ENCODE measurements at places on chromosomes 7 and 10.

GRCh38 chr7:128010391-128011127 lies 20.7 kb downstream of the LRRC4 start:
- H3K36me3 ChIP-seq: no peaks in the 10 kb centered on the region
- no peak overlapping the region for H3K27ac ChIP-seq
- peaks cover 66% of the 10 kb centered on the region for H3K4me1 ChIP-seq
- peaks cover 8% of the 10 kb centered on the region for H3K27me3 ChIP-seq

GRCh38 chr7:133275446-133276095 lies 22.7 kb downstream of the EXOC4 start:
- H3K36me3 ChIP-seq: peaks cover 7% of the 10 kb centered on the region
- H3K27ac ChIP-seq: no peak overlapping the region
- no peak for DNase-seq
- H3K27me3 ChIP-seq: no peaks in the 10 kb centered on the region
- no peak overlapping the region for H3K4me3 ChIP-seq
- H3K4me1 ChIP-seq: peaks cover 4% of the 10 kb centered on the region

GRCh38 chr7:38753347-38753746 lies 122.2 kb upstream of the AMPH start:
- H3K36me3 ChIP-seq: no peaks in the 10 kb centered on the region
- H3K4me3 ChIP-seq: no peak overlapping the region
- H3K4me1 ChIP-seq: no peaks in the 10 kb centered on the region
- H3K27ac ChIP-seq: no peak overlapping the region

DNA sequence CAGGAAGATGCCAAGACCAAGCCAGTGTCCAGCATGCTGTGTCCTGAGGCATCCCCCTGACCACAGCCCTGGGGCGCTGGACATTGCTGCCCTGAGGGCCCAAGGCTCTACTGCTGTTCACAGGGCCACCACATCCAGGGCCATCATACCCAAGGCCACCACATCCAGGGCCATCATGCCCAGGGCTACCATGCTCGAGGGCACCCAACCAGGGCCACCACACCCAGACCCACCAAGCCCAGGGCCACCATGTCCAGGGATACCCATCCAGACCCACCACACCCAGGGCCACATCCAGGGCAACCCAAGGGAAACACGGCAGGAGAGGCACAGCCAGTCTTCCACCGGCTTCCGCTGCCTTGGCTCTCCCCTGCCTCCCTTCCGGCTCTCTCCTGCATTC lies 17.1 kb downstream of the STK32C start:
- H3K36me3 ChIP-seq: peaks cover 23% of the 10 kb centered on the region
- H3K27ac ChIP-seq: no peak overlapping the region
- DNase-seq: no peak

DNA sequence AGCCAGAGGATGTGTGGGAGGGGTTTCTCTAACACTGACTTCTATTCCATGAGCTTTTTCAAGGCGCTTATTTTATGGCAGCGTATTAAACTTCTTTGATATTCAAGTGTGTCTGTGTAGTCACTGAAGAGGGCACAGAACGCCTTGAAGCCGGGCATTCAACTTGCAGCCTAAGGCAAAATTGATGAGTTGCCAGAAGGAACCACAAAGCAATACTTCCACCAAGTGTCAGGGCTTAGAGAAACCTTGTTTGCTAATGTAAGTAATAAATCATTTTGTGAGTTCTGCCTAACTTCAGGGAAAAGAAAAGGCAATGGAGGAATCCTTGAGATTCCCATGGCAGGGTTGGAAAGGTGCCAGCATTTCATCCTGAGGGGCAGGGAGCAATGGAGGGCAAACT lies 163.8 kb downstream of the LCOR start:
- H3K27ac ChIP-seq: no peak overlapping the region
- no peak for DNase-seq
- no peak overlapping the region for H3K4me3 ChIP-seq
- H3K36me3 ChIP-seq: no peaks in the 10 kb centered on the region
- peaks cover 4% of the 10 kb centered on the region for H3K4me1 ChIP-seq

- no peak overlapping the region for H3K4me3 ChIP-seq
- DNase-seq: no peak
- H3K27me3 ChIP-seq: no peaks in the 10 kb centered on the region
- peaks cover 13% of the 10 kb centered on the region for H3K4me1 ChIP-seq
- peaks cover 4% of the 10 kb centered on the region for H3K36me3 ChIP-seq
These were observed 56.3 kb downstream of the CACUL1 start for GRCh38 chr10:118698421-118698820.

GRCh38 chr10:2925631-2926030 lies 141.7 kb upstream of the PFKP start:
- no peak for DNase-seq
- peaks cover 37% of the 10 kb centered on the region for H3K4me1 ChIP-seq
- peaks cover 9% of the 10 kb centered on the region for H3K27me3 ChIP-seq
- H3K36me3 ChIP-seq: peaks cover 5% of the 10 kb centered on the region
- H3K27ac ChIP-seq: no peak overlapping the region
- no peak overlapping the region for H3K4me3 ChIP-seq

- H3K27ac ChIP-seq: no peak overlapping the region
- no peaks in the 10 kb centered on the region for H3K36me3 ChIP-seq
- H3K4me3 ChIP-seq: no peak overlapping the region
- no peaks in the 10 kb centered on the region for H3K27me3 ChIP-seq
- DNase-seq: no peak
These were observed 146.8 kb downstream of the PKD1L1 start for GRCh38 chr7:47801423-47801822.

DNA sequence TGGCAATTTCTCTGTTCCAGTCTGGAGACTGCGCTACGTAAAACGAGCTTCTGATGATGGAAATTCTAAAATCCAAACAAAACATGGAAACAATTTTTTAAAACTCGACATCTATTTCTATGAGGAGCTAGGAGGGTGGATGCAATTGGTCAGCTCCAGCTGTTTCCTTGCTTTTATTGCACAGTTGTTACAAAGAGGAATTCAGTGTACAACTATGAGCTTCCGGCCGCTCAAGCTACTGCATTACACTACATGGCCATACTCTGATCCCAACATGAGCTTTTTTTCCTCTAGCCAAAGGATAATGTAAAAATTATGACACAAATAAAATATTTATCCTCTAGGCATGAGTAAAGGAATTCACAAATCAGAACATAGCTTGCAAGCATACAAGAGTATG lies 403.1 kb upstream of the C7orf33 start:
- H3K36me3 ChIP-seq: no peaks in the 10 kb centered on the region
- H3K4me1 ChIP-seq: no peaks in the 10 kb centered on the region
- no peak overlapping the region for H3K27ac ChIP-seq
- no peak overlapping the region for H3K4me3 ChIP-seq
- no peak for DNase-seq
- H3K27me3 ChIP-seq: no peaks in the 10 kb centered on the region

- H3K4me1 ChIP-seq: peaks cover 39% of the 10 kb centered on the region
- H3K4me3 ChIP-seq: no peak overlapping the region
- H3K27me3 ChIP-seq: peaks cover 13% of the 10 kb centered on the region
- no peak for DNase-seq
- H3K36me3 ChIP-seq: no peaks in the 10 kb centered on the region
These were observed 69.7 kb upstream of the AQP1 start for GRCh38 chr7:30841801-30842541.

DNA sequence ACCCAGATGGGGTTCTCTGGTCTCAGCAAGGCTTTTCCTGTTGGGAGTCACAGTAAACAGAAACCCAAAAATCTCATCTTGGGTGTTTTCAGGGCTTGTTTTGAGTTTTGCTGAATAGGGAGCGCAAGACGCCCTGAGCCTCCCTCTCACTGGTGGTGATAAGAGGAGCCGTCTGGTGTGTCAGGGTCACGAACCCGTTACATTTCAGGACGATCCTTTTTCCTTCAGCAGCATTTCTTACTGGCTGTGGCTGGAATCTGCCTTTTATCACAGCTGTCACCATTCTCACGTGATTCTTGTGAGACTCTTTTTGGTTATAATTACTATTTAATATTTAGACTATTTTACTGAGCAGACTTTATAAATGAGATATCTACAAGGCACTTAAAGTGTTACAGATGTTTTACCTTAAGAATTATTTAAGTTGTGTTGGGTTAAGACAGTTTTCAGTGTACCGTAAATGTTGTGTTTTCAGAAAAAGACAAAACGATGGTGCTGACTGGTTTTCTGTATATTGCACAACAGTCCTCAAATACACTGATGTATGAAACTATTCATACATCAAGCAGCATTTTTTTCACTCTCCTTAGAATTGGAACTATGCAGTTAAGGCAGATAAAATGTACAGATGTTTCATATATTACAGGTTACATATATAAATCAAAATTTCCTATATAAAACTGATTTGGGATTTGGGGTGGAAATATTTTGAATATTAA lies 2.2 kb upstream of the GET4 start:
- peaks cover 5% of the 10 kb centered on the region for H3K36me3 ChIP-seq
- no peak for DNase-seq
- H3K27me3 ChIP-seq: peaks cover 18% of the 10 kb centered on the region
- H3K27ac ChIP-seq: peak overlapping the region; percentile 91

DNA sequence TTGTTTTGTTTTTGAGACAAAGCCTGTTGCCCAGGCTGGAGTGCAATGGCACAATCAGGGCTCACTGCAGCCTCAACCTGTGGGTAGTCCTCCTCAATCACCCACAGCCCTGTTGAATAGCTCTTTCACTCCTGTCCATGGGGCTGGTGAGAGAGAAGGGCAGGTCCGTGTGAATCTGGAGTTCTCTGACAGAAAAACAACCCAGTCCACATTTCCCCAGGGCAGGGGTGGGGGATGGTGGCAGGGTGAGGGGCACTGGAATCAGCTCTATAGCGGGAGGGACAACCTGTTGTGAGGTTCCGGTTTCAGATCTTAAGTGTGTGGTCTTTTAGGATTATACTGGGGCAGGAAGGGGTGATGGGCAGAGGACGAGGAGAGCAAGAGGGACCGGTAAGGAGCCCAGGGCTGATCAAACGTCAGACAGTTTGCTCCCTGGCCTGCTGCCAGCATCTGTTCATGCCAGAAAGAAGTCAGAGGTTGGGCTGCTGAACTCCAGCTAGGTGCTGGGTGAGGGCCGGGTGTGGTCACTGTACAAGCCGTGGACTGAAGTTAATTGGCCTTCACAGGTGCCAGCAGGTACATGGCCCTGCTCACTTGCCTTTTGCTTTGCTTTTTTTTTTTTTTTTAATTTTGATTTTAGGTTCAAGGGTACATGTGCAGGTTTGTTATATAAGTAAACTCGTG lies 33.2 kb upstream of the MKRN1 start:
- peak; percentile 34 for DNase-seq
- peaks cover 9% of the 10 kb centered on the region for H3K4me1 ChIP-seq
- peaks cover 4% of the 10 kb centered on the region for H3K27me3 ChIP-seq
- no peak overlapping the region for H3K4me3 ChIP-seq
- H3K36me3 ChIP-seq: no peaks in the 10 kb centered on the region
- H3K27ac ChIP-seq: peak overlapping the region; percentile 64

DNA sequence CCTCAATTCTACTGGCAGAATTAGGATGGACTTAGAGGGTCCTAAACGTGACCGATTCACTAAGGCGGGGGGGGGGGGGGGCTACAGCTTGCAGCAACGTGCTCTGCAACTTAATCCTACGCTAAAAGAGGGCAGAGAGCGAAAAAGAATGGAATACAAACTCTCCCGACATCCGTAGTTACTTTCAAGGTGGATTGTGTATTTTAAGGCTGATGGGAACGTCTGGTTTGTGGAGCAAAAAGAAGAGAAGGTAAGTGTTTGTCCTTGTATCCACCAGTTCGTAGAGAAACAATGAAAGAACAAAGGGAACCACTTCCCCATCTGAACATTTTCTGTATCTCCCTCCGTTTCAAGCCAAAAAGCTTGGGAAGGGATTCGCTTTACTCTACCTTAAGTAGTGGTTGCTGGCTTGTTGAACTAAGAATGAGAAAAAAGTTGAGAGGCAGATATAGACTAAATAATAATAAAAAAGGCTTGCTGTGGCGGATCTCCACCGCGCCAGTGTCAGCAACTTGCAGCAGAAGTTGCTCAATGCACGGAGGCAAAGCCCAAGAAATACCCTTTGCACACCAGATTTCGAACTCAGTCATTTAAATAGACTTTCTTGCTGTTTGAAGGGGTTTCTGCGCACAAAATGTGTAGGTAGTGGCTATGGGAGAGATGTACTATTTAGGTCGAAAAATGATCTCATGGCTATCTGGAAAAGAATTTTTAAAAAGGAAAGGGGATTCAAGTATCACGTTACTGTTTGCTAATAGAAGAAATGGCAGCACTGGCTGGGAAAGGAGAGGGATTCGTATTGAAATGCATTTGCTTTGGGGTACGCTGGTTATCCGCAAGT lies 736 bp downstream of the SKIDA1 start:
- no peaks in the 10 kb centered on the region for H3K36me3 ChIP-seq
- H3K27me3 ChIP-seq: peaks cover 19% of the 10 kb centered on the region
- peak overlapping the region; percentile 92 for H3K4me3 ChIP-seq
- no peak for DNase-seq
- peak overlapping the region; percentile 90 for H3K27ac ChIP-seq
- peaks cover 40% of the 10 kb centered on the region for H3K4me1 ChIP-seq

DNA sequence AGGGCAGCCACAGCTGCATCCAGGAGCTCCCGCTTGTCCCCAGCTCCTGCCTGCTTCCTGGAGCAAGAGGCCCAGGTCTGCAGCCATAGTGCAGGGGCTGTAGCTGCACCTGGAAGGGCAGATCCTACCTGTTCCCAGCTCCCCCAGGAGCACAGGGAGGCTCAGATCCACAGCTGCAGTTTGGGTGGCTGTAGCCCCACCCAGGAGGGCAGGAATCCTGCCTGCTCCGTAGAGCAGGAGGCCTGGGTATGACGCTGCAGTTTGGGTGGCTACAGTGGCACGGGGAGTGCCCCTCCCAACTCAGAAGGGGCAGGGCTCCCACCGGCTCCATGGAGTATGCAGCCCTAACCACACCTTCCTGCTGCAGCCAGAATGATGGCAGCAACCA lies 26.7 kb upstream of the CDCA7L start:
- H3K27ac ChIP-seq: no peak overlapping the region
- no peaks in the 10 kb centered on the region for H3K27me3 ChIP-seq
- DNase-seq: no peak
- H3K36me3 ChIP-seq: no peaks in the 10 kb centered on the region
- H3K4me1 ChIP-seq: no peaks in the 10 kb centered on the region

GRCh38 chr7:55113760-55114540 lies 95.1 kb downstream of the EGFR start:
- DNase-seq: no peak
- no peak overlapping the region for H3K4me3 ChIP-seq
- H3K27me3 ChIP-seq: peaks cover 4% of the 10 kb centered on the region
- no peaks in the 10 kb centered on the region for H3K36me3 ChIP-seq
- no peak overlapping the region for H3K27ac ChIP-seq

- H3K4me3 ChIP-seq: no peak overlapping the region
- peaks cover 7% of the 10 kb centered on the region for H3K36me3 ChIP-seq
- no peak overlapping the region for H3K27ac ChIP-seq
- no peaks in the 10 kb centered on the region for H3K27me3 ChIP-seq
- DNase-seq: no peak
- no peaks in the 10 kb centered on the region for H3K4me1 ChIP-seq
These were observed 18.2 kb downstream of the DNAJC12 start for GRCh38 chr10:67819768-67820204.

GRCh38 chr10:91416339-91416855 lies 6.3 kb downstream of the HECTD2 start:
- H3K36me3 ChIP-seq: no peaks in the 10 kb centered on the region
- H3K27me3 ChIP-seq: peaks cover 2% of the 10 kb centered on the region
- no peak for DNase-seq
- H3K27ac ChIP-seq: no peak overlapping the region
- peaks cover 11% of the 10 kb centered on the region for H3K4me1 ChIP-seq

GRCh38 chr10:124653811-124654651 lies 90.1 kb downstream of the FAM53B start:
- no peak overlapping the region for H3K4me3 ChIP-seq
- H3K27ac ChIP-seq: no peak overlapping the region
- DNase-seq: no peak
- H3K36me3 ChIP-seq: no peaks in the 10 kb centered on the region
